Stimulated activated CD4-positive, alpha-beta T cell treated with anti-CD3 and anti-CD28 coated beads, Interleukin-1b, Interleukin-23, amount 100 ng/mL, for 1 hour (primary cell): ENCODE measurements at places on chromosomes 3 and 15.

GRCh38 chr15:68666120-68666811 lies 87.5 kb downstream of the CORO2B start:
- DNase-seq = no peak

GRCh38 chr3:142624341-142625152 lies 28.4 kb downstream of the PLS1 start:
- DNase-seq = no peak

DNA sequence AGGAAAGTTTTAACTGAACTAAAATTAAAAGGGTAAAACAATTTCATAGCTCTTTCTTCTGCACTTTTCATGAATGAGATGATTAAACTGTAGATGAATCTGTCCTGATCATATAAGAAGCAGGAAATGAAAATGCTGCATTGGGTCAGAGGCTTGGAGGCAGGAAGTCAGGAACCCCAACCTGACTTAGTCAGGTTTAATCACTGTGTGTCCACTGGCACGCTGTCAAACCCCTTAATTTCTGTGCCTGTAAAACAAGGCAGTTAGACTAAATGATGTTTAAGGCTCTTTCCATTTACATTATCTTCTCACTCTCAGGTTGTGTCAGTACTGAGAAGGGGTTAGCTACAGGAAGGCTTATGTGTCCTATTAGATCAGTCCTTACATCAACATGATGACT lies 193.3 kb upstream of the TTC14 start:
- no peak for DNase-seq

DNA sequence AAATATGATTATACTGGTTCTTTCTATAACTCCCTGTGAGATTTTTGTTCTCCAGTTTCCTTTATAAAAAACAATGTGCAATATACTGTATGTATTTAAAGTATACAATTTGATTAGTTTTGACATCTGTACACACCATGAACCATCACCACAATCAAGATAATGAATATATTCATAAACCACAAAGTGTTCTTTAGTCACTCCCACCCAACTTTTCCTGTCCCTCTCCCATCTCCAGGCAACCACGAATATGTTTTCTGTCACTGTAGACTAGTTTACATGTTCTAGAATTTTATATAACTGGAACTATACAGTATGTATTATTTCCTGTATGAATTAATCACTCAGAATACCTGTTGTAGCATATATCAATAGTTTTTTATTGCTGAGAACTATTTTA lies 177.0 kb upstream of the MBNL1 start:
- no peak for DNase-seq
